GM12878 (cell line): ENCODE measurements at places on chromosomes 6 and 20.
A peak's percentile ranks its signal among the peaks of the same experiment; 100 is the strongest.

DNA sequence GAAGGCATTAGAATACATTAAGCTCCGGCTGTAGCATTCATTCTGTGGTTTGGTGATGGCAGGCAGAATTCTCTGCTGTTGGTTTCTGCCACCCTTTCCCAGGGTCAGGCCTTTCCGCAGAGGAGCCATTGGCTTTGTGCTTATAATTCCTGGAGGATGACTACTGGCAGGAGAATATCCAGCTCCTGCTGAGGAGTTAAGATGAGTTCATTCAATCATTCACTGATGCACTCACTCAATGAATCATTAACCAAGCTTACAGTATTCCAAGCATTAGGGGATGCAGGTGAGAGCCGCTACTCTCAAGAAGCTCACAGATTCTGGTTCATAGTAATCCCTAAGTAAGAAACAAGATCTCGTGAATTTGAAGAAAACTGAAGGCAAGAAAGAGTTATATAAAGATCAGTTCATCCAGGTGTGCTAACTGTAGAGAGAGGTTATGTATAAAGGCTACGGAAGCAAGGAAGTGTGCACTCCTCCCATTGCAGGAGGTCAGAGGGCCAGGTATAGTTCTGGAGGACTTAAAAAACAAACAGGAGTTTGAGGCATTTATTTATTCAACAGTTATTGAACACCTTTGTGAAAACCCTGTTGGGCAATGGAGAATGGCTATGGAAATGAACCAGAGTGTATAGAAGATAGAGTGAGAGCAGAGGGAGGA, 75.5 kb downstream of the HMGN3 start:
- DNase-seq = no peak

- no peak for DNase-seq
Measured at GRCh38 chr6:139644821-139645220, 270.4 kb upstream of the CITED2 start.

DNA sequence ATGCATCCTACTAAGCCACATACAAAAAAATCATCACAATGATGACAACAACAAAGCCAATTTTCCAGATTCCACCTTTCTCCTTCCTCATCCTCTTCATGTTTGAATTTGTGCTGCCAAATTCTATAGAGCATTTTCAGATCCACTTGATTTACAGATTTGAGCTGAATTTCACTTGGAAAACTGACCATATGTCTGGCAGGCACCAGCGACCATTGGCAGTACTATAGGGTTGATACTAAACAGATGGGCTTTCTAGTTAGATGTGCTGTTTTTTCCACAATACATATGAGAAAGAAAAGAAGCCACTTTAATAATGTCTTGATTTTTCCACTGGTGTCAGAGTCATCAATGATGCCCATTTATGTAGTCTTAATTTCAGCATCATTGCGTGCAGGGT, 127.0 kb downstream of the PHACTR3 start:
- DNase-seq = no peak

DNA sequence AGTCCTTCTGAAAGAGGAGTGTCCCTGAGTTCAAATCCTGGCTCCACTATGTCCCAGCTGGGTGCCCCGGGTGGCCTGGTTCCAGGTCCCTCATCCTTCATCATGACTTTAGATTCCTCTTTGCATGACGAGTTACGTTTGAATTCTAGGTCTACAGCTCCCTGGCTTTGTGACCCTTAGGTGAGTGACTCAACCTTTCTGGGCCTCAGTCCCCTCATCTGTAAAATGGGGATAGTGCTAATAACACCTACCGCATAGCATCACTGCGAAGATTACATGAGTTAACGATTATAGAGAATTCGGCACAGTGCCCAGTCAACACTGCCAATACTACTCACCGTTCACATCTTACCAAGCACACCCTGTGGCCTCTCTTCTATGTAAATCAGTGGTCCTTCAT, 39.4 kb downstream of the RSPO4 start:
- no peak for DNase-seq

- no peak for DNase-seq
Measured at GRCh38 chr6:7050872-7051779, 56.6 kb upstream of the RREB1 start.

GRCh38 chr6:74289884-74290283, 593.9 kb downstream of the CD109 start:
- no peak for DNase-seq

DNA sequence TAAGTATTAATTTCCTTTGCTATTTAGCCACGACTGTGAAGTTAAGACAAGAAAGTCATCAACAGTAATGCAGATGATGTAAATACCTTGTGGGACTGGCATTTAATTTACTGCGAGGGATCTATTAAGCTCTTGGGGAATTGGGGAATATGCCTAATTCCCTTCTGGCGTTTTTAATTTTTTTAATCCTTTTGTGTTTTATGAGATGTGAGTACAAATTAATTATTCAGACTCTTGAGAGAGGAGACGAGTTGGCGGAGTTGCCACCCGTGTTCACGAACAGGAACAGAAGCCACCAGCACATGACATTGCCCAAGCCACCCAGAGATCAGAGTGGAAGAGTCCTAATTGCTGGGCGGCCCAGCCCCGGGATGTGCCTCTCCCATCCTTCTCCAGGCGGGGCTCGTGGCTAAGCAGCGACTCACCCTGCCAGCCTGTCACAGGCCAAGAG, 533 bp upstream of the CRYBG1 start:
- no peak for DNase-seq

DNA sequence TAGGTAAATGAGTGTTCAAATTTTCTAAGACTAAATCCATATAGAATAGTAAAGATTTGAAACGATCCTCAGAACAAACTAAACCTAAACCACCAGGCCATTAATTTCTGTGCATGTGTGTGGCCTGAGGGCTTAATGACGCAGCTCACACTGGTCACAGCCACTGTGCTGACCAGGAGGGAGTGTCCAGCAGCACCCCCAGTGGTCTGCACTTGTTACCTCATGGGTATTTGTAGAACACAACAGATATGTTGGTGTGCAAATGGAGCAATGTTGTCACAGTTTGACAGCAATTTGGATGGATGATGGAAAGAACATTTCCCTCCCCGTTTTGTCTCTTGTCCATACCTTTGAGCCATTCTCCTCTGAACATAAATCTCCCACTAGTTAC, 122.4 kb upstream of the EXOC2 start:
- no peak for DNase-seq

DNA sequence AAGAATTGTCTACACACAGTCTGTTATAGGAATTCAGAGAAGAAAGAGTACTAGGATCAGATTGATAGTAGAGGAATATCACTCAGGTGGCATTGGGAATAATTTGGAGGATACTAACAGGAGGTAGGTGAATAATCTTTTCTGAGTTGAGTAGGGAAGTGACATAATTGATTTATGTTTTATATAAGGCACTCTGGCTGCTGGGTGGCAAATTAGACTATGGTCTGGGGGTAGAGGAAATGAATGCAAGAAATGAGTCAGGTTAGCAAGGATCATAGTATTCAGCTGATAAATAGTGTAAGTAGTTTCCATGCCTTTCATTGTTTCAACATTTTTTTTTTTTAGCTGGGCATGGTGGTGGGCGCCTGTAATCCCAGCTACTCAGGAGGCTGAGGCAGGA, 113.3 kb downstream of the CDKAL1 start:
- DNase-seq = no peak

DNA sequence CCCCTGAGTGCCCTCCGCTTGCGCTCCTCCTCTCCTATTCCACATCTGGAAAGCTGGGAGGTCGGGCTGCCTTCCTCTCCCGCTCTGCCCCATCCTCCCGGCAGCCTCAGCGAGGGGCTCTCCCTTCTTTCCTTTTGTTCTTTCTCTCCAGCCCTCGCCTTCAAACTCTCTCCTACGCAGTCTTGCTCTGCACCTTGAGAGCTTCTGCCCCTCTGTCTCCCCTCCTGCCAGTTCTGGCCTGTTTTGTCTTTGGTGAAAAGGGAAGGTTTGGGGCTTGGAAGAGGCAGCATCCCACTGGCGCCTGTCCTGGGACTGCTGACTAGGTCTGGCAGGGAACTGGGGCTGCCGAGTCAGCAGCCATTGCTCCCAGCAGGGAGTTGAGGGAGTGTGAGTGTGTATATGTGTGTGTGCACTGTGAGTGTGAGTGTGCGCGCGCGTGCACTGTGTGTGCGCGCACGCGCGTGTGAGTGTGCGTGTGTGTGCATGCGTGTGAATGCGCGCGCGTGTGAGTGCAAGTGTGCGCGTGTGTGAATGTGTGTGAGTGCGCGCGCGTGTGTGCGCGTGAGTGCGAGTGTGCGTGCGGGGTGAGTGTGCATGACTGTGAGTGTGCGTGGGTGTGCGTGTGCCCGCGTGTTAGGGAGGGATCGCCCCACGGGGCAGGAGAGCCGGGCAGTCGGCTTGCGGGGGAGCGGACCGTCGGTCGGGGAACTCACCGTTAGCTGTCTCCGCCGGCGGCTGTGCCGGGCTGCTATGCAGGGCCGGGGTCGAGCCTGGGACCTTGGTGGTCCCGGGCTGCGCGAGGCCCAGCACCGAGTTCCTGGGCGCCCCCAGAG, 523 bp downstream of the CPXM1 start:
- DNase-seq = no peak

DNA sequence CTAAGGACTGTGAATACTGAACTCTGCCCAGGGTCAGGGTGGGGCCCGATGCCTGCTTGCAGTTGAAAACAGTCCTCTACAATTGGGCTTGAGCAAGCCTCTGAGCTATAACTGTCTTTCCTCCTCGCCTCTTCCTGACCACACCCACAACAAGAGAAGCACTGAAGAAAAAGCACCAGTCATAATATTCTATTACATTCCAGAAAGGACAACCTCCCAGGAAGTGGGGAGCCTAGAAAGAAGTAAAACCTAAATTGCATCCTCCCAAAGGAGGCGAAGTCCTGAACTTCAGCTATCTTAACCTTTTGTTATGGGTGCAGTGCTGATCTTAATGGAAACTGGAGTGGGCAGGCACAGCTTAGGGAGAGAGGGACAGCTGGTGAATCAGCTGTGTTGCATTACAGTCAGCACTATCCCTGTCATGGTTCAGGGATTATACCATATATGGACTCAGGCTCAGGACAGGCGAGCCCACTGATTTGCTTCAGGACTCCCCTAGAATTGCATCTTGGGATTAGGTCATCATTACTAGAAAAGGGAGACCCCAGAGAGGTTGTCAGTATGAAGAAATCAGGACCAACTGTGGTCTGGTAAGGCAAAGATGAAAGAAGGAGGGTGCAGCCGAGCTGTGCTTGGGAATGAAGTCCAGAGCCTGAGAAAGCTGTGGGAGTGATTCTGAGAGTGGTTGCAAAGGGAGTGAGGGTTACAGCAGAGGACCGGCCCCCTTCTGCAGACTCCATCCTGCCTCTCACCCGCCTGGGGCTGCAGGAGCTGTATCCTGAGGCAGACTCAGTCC, 18.3 kb upstream of the TRAM2 start:
- peak; percentile 26 for DNase-seq

- DNase-seq = no peak
Measured at GRCh38 chr6:75621846-75622245, 20.2 kb downstream of the SENP6 start.

- no peak for DNase-seq
Measured at GRCh38 chr6:75334266-75335040, 49.9 kb upstream of the TMEM30A start.

GRCh38 chr6:7184502-7184901, 76.7 kb downstream of the RREB1 start:
- no peak for DNase-seq

- DNase-seq = no peak
Measured at GRCh38 chr20:24469116-24469893, at the start of gene SYNDIG1. SYNDIG1 (plus strand) TSS chr20:24469629; CDS start chr20:24543098, 73,469 bp downstream.

DNA sequence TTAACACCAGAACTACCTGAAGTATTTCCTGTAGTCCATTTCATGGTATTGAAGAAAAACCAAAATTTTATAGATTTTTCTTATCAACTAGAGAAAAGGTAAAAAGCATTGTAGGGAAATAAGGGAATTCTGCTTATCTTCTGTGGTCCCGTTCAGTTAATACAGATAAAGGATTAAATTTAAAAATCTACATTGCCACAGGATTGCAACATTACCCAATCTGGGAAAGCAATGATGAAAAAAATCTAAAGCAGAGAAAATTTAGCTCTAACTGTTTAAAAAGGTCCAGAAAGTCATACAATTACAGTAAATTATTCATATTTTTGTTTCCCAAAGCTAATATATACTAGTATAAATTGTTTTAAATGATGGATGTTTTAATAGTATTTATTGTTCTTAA, 18.0 kb downstream of the POLH start:
- no peak for DNase-seq

- no peak for DNase-seq
Measured at GRCh38 chr20:59575216-59575615, 29.1 kb upstream of the PHACTR3 start.

DNA sequence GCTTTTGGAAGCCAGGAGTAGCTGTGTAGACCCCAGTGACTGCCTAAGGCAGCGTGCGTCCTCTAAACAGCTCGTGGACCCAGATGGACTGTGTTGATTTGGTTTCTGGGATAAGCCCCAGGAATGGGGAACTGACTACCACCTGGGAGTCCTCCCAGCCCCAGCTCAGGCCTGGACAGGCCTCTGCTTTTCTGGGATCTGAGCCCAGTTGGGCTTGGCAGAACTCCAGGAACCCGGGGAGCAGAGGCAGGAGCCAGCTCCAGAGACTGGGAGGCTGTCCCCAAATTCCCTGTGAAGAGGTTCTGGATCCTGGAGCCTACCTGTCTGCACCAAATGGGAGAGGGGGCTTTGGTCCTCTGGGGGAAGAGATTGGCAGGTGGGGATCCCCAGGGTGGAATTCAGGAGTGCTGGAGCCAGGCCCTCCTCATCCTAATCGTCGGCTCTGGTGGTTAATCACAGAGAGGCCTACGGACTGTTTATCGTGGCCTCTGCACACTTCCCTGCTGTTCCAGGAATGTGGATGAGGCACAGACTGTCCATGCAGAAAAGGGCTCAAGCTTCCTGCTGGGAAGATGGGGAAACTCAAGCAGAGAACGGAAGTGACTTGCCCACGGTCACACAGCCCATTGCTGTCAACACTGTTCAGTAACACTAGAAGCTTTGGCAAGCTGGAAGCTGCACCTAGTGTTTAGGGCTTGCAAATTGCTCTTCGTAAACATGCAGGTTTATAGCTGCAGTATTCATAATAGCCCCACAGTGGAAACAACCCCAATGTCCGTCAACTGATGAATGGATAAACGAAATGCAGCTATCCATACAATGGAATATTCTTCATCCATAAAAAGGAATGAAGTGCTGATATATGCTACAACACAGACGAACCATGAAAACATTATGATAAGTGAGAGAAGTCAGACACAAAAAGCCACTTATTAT, 100.6 kb downstream of the KCNB1 start:
- DNase-seq = no peak
